Right kidney (tissue), 9 donors: ENCODE measurements at places on chromosomes 2 and 18.

DNA sequence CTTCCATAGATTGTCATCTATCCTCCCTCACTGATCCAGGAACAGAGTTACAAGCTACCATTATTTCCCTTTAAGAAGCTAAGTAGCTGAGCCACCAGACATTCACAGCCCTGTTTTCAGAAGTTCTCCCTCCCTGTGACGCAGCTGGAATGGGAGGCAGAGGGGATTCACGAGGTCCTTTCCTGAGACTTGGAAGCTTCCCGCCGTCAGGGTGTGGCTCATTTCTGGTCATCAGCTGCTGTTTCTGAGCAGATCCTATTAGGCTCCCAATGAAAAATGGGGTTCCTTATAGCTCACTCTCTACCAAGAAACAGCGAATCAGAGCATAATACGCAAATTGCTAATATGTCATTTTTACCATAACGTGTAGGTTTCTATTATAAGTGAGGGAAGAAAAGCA is 559.3 kb upstream of the ID2 start:
- DNase-seq: no peak

GRCh38 chr2:236131073-236131692 is 37.0 kb downstream of the GBX2 start:
- DNase-seq: no peak

DNA sequence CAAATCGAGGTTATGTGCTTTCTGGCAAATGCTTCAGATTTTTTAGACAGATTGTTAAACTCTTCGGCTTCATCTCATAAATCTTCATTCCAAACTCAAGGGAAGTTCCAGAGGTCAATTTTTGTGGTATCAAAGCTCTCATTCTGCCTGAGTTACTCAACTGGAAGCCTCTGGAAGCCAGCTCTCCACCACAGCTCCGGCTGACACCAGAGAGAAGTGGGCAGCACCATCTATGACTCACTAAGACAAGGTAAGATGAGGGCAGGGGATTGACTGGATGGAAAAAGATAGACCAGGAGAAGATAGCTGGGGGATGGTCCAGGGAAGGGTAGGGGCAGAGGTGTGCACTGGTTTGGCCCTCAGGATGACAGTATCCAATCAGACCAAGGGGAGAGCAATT is 137.3 kb upstream of the HNRNPA3 start:
- no peak for DNase-seq

DNA sequence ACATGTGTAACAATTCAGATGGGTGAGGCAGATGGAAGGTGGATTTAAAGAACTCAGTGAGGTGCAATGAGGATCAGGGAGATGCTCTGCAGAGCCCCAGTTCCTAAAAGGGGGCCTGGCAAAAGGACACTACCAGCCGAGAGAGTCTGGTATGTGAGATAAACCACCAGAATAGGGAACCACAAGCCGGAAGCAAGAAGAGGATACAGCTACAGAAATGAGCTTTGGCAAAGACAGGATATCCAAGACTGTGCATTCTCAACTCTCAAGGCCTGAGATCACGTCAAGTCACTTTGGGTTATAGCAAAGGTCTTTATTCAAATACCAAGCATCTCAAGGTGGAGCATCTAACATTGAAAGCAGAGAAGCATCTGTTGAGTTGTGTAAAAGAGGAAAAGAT is 293.5 kb downstream of the ARHGAP15 start:
- DNase-seq: no peak

DNA sequence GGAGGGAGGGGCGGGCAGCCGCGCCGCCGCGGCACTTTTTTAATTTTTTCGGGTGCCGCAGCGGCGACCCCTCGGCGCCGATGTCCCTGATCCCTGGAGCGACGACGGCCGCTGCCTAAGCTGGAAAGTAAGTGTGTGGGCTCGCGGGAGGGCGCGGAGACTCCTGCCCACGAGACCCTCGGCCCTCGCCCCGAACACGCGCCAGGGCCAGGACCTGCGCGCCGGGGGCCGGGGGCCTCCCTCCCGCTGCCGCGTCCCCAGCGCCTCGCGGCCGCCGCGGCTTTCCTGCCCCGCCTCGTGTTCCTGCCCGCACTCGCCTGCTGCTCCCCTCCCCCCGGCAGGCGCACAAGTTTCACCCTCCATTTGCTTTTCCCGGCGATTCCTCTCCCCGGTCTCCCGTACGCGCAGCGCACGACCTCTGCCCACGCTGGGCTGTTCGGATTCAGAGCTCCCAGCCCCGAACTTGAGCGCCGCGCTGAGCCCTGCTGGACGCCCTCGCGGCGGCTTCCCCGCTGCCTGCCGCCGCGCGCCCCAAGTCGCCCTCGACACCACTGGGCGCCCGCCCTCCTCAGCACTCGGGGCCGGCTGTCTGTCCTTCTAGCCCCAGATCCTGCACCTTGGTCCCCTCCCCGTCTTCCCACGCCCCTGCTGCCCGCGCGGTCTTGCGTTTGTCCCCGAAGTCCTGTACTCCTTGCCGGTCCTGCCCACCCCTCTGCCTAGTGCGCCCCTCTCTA is 507 bp downstream of the PKP4 start:
- DNase-seq: peak; percentile 96

DNA sequence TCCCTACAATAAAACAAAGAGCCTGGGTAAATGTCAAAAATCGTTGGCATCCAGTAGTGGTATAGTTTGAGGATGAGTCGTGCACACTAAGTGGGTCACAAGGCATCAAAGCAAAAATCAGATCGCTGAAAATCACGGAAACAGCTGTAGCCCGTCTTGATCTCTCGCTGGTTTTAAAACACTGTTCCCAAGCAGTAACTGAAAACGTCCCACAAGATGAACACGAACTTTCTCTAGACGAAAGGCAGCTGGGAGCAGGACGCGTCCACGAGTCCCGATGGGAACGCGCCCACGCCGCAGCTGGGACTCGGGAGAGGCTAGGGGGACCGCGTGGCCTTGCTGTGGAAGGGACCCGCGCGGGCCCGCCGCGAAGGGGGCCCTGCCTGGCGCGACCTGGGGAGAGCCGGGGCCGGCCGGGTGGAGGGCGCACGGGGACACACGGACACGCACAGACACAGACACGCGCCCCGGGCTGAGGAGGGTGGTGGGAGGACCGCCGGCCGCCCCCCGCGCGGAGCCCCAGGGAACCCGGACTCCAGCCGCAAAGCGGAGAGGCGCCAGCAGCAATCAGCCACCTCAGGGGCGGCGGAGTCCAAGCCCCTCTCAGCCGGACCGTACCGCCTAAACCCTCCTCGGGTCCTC is 651 bp downstream of the STK17B start:
- peak; percentile 83 for DNase-seq

DNA sequence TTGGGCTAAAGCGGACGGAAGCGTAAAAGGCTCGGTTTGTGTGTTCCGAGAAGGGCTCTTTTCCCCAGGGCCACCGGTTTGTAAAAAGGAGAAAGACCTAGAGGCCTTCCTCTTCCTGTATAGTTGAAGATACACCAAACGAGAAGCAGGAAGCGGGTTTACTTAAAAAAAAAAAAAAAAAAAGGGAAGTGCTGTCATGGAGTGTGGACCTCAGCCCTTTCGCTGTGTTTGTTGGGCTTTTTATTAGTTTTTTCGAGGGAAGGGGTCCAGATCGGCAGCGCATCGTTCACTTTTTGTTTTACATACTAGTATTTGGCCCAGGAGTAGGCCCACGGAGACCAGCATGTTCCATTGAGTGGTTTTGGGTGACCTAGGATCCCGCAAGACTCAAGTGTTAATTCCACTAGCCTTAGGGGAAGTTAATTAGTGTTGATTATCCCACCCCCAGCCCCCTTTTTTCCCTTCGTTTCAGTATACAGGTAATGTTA is 676 bp downstream of the ACTR2 start:
- DNase-seq: no peak

- peak; percentile 75 for DNase-seq
Measured at GRCh38 chr2:199457147-199458008, at the start of gene SATB2. Gene SATB2 (minus strand): TSS chr2:199457939. CDS start chr2:199456037, 1,902 bp downstream.

- DNase-seq: no peak
Measured at GRCh38 chr2:200077210-200077650, 121.8 kb downstream of the MAIP1 start.

DNA sequence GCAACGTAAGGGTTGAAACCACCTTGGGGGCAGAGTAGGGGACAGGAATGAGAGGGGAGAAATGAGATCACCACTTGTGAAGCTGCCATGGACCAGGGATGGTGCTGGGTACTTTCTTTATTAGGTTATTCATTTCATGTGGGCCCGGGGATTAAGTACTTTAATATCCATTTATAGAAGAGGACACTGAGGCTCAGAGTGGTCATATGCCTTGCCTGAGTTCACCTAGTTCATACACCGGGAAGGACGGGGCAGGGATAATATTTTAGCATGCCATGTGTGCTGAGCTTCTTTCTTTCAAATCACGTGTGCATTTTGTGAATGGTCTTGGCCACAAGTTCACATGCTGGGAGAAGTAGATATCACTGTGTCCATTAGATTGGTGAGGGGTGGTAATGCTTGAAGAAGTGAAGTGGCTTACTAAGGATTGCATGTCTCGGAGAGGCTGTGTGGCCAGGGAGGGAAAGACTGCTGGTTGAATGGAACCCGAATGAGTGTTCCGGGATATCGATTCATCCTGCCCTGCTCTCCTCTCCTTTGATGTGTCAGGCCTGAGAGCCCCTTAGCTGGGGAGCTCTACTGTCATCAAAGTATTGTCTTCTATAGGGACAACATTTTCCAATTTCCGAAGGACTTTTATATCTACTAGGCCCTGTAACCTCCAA is 187.1 kb downstream of the MYCN start:
- DNase-seq: no peak

- no peak for DNase-seq
Measured at GRCh38 chr2:7984693-7985353, 697.0 kb upstream of the ID2 start.

DNA sequence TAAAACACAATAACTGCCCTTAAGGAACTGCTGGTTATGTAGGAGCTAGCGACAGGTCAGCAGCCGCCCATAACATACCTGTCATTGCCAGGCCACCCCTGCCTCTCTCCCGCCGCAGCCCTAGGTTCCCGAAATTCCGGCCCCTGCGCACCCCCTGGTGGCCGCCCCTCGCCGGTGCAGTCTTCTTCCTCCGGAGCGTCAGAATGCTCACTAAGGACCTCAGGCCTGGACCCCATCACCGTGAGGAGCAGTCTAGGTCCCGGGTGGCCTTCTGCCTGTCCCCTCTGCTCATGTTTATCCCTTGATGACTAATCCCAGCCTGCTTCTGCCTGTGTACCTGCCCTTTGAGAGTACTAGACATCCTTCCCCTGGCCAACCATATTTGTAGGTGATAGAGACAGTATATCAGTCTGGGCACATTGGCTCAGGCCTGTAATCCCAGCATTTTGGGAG is 115.7 kb upstream of the SLC1A4 start:
- peak; percentile 72 for DNase-seq
